ENCODE measurements at places on chromosomes 4 and X. TPM values are rescaled to one million over a fixed set of nuclear protein-coding genes. Genes with fewer than 3 reads are reported as not detected.

Gene LINC00632
- 27.3 TPM for total RNA-seq

Gene STK32B
- 0.64 TPM for total RNA-seq

Gene MEPE
- total RNA-seq = not detected

GRCh38 chr4:37797374-37797773 lies 29.1 kb upstream of the PGM2 start:
- H3K27me3 ChIP-seq = no peaks in the 10 kb centered on the region
- H3K4me3 ChIP-seq = no peak overlapping the region
- no peak overlapping the region for H3K27ac ChIP-seq
- H3K4me1 ChIP-seq = no peaks in the 10 kb centered on the region
- no peak for DNase-seq

GRCh38 chr4:137768196-137768595 lies 235.9 kb upstream of the PCDH18 start:
- no peaks in the 10 kb centered on the region for H3K4me1 ChIP-seq
- no peak overlapping the region for H3K27ac ChIP-seq
- H3K4me3 ChIP-seq = no peak overlapping the region
- DNase-seq = no peak
- H3K27me3 ChIP-seq = no peaks in the 10 kb centered on the region

- no peak overlapping the region for H3K27ac ChIP-seq
- H3K27me3 ChIP-seq = no peaks in the 10 kb centered on the region
- H3K4me3 ChIP-seq = no peak overlapping the region
- H3K4me1 ChIP-seq = no peaks in the 10 kb centered on the region
- H3K36me3 ChIP-seq = no peaks in the 10 kb centered on the region
Observed at GRCh38 chr4:173420324-173420752, 21.4 kb upstream of the SCRG1 start.

GRCh38 chr4:57136281-57136680 lies 26.1 kb upstream of the IGFBP7 start:
- H3K4me1 ChIP-seq = no peaks in the 10 kb centered on the region
- H3K27me3 ChIP-seq = no peaks in the 10 kb centered on the region
- H3K27ac ChIP-seq = no peak overlapping the region
- no peaks in the 10 kb centered on the region for H3K36me3 ChIP-seq
- H3K4me3 ChIP-seq = no peak overlapping the region

Measured in colonic mucosa (tissue), 4 donors.